Activated CD4-positive, alpha-beta T cell treated with anti-CD3 and anti-CD28 coated beads, Interleukin-2, amount 50 U/mL, for 48 hours (primary cell): ENCODE measurements at places on chromosomes 7 and 10.
A peak's percentile ranks its signal among the peaks of the same experiment; 100 is the strongest.

- DNase-seq = no peak
Observed at GRCh38 chr10:18918532-18918931, 130.1 kb upstream of the MALRD1 start.

DNA sequence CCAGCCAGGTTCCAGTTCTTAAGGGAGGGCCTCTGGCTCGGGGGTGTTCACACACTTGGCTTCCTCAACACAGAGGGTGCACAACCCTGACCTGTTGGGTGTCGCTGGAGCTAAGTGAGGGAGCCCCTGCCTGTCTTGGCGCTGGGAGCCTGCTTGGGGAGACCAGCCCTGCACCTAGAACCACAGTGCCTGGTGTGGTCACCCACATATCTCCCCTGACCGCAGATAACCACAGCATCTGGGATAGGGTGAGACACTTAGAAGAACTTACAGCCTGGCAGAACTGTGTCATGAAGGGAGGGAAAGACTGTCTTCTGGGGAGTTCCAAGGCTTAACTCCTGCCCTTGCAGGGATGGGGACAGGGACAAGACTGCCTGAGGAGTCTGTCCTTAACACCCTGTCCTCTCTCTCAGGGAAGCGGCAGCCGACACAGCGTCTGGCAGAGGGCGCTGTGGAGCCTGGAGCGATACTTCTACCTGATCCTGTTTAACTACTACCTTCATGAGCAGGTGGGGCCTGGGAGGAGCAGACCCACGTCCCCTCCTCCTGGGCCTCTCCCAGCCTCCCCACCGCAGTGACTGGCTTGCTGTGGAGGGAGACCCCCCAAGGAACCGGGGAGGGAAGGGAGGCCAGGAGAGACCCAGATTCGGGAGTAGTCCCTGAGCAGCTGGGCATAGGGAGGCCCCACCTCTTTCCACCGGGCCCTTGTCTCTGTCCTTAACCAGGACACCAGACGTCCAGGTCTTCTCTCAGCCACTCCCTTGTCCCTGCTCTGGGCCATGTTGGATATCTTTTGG, 59.0 kb downstream of the PALD1 start:
- peak; percentile 42 for DNase-seq

DNA sequence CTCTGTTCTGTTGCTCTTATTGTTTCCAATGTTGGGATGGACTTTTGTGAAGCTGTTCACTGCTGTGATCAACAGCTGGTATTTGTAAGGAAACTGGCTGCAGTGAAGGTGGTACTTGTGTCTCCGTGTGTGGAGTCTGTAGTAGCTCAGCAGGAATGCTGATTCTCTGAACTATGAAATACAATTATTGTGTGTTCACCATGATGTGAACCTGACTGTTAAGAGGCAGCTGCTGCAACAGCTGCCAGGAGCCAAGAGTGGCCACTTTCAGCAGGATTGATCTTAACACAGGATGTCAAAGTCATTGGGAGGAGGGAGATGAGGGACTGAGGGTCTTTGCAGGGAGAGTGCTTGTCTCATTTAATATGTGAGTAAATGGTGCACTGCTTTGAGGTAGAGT, 13.9 kb downstream of the VSTM2A start:
- no peak for DNase-seq

GRCh38 chr10:47414227-47414592, 30.1 kb upstream of the ZNF488 start:
- DNase-seq = no peak

DNA sequence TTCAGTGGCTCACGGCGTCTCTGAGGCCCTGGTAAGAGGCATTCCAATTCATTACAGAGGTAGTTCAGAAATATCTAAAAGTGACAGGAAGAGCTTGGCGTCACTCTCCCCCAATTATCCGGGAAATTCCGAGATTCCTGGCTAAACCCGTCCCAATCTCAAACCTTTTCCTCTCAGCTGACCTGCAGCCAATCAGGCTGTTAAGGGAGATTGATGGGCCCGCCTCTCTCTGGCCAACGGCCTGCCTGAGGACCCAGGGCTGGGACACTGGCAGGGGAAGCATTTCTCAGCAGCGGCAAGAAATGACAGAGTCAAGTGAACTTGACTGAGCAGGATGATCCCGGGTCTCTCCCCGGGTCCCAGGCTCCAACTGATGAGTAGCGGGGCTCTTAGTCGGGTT, 72.3 kb downstream of the EBF3 start:
- no peak for DNase-seq

GRCh38 chr10:126634911-126635310, 35.6 kb downstream of the C10orf90 start:
- DNase-seq = no peak

- no peak for DNase-seq
Observed at GRCh38 chr7:11343818-11344413, 370.2 kb downstream of the PHF14 start.

DNA sequence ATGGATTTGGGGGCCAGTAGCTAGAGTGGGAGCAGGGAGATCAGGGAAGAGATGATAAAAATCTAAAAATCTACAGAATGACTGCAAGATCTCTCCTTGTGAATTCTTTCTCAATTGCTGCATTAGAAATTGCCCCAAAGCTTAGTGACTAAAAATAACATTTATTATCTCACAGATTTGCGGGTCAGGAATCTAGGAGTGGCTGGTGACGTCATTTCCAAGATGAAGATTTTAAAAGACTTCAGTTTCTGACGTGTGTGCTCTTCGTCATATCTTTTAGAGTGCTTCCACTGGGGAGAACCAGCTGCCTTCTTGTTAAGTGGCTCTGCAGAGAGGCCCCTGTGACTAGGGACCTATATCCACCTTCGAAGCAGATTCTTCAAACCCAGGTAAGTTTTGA, 112.6 kb downstream of the DGKI start:
- DNase-seq = no peak

DNA sequence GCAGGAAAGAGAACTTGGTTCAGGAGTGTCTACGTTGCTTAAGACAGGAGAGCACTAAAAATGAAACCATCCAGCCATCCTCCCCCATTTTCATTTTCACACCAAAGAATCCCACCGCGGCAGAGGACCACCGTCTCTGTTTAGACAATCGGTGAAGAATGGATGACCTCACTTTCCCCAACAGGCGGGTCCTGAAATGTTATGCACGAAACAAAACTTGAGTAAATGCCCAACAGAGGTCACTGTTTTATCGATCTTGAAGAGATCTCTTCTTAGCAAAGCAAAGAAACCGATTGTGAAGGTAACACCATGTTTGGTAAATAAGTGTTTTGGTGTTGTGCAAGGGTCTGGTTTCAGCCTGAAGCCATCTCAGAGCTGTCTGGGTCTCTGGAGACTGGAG, 1.4 kb upstream of the IL6 start:
- DNase-seq = no peak

DNA sequence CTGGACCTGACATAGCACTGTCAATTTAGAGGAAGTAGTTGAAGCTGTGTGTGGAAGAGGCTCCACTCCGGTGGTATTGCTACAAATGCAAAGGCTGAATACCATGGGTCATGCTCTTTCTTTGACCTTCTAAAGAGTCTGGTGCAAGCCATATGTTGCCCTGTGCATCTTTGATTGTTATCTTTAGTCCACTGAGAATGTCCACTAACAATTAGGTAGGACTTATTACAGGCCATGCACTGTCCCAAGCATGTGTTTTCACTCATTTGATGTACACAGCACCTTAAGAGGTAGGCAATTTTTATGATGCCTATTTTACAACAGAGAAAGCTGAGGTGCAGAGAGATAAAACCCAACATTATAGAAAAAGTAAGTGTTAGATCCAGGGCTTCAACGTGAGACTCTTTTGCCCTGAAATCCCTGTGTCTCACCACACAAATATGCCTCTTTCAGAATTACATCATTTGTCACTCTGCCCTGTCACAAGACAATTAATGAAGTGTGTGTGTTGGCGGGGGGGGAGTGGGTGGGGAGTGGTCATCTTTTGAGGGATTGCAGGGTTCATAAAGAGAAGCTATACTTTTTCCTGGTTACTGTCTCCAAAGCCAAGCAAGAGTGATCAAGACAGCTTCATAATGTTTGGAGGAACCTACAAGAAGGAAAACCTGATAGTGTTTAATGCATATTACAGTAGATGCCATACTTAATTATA, 637.6 kb upstream of the IGFBP3 start:
- DNase-seq = no peak

GRCh38 chr10:8041992-8042720, 12.3 kb upstream of the GATA3 start:
- no peak for DNase-seq

DNA sequence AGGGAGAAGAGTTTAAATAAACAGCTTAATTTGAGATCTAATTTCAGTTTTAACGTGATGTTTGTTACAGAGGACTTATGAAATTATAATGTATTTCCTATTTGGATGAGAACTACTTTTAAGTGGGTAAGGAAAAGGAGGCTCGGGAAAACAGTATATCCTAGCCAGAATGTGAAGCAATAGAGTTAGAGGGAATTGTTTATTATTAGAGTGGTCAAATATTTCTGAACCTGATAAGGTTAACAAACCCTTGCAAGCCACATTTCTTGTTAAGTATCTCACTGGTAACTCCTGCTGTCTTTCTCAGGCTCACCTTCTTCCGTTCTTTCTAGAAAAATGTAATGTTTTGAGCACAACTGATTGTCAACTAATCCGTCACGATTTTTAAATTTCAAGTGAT, 335.1 kb upstream of the MBL2 start:
- no peak for DNase-seq
